ENCODE measurements at places on chromosomes 11 and 22.

- DNase-seq, result no peak
Observed at GRCh38 chr11:10823152-10823579, 14.4 kb upstream of the EIF4G2 start.

DNA sequence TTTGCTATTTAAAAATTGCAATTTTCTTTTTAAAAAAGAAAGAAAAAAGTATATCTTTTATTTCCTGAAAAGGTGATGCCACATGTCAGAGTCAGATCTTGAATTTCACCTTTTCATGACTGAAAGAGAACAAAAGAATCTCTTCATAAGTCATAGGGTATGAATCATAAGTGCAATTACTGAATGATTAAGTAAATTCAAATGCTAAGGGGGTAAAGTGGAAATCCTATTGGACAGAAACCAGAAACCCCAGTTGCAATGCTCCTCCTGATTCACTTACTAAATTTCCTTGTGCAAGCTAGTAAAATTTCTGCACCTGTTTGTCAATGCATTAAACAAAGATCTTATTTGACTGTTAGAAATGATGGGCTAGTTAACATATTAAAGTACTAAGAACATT lies 8.2 kb upstream of the PRRG4 start:
- DNase-seq, result no peak

GRCh38 chr11:35539781-35540281 lies 14.4 kb upstream of the PAMR1 start:
- no peak for DNase-seq

- no peak for DNase-seq
Observed at GRCh38 chr11:62931499-62932278, 10.5 kb upstream of the CHRM1 start.

DNA sequence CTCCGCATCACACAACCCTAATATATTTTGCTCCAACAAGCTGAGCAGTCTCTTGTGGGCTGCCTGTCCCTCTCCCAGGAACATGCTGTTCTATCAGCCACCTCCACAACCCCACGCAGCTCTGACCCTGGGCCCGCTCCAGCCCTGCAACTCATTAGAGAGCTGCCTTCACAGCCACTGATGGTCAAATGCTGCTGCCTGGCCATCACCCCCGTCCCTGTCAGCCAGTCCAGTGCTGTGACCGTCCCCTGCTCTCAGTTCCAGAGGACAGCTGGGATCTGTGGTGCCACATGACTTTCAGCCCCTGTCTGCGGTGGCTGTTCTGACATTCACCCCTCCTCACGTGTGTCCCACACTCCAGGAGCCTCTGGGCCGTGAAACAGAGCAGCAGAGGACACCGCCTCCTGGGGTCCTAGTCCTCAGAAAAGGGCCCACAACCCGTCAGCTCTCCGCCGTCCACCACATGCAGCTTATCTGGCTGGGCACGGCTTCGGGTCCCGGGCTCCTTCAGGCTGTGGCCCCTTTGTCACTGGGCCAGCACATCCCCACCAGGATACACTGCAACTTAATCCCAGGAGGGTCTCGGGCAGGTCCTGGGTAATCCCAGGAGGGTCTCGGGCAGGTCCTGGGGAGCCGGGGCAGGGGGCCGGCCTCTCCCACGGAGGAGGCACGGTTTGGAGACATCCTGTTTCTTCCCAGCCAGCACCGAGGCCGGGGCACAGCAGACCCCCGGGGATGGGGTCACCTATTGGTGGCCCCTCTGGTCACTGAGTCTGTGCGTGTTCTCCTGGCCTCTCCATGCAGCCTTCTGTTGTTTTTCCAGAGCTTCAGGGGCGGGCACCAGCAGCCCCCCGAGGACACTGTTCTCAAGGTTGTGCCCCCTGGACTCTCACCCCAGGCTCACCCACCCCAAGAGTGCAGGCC lies 15.1 kb downstream of the CRELD2 start:
- DNase-seq, result no peak

- DNase-seq, result peak; percentile 81
Observed at GRCh38 chr11:62694455-62695167, 5.3 kb upstream of the LRRN4CL start.

DNA sequence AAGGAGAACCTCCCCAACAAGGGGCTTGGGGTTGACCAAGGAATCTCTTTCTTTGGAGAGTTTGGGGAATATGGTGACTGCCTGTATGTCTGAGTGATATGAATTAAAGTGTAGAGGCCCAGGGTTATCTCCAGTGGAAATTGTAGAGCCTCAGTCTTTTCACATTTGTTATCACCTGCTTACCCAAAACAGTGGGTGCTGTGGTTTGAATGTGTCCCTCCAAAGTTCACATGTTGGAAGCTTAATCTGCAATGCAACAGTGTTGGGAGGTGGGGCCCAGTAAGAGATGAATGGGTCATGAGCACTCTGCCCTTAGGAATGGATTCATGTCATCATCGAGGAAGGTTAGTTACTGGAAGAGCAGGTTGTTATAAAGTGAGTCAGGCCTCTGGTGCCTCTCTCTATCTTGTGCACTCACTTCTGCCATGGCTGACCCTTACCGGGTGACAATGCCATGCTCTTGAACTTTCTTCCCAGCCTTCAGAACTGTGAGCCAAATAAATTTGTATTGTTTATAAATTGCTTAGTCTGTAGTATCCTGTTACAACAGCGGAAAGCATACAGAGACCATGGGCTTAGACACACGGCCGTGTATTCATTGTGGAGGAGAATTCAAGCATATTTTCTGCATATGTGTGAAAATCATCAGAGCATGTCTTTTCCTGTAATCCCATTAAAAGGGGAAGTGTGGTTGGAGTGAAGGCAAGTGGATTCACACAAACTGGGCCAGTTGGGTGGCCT lies 114.1 kb upstream of the TBCEL start:
- DNase-seq, result no peak

- no peak for DNase-seq
Observed at GRCh38 chr11:65743681-65744025, 23.1 kb upstream of the RNASEH2C start.

DNA sequence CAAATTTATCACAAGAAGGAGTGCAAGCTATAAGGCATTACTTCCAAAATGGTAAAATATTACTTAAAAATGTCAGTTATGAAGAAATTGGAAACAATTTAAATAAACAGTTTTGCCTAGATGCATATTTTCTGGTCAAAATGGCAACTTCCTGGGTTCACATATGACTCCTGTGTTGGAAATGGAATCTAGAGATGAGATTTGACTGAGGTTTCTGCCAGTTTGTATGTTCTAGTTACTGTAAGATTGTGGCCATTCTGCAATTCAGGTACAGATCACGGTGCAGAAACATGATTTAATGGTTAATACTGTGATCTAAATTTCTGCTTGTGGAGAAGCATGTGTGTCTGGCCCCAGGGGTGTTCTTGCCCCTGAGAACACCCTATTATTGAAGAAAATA lies 3.4 kb upstream of the OR4C6 start:
- DNase-seq, result no peak

- DNase-seq, result no peak
Observed at GRCh38 chr11:128576555-128576954, 10.8 kb downstream of the ETS1 start.

- DNase-seq, result peak; percentile 72
Observed at GRCh38 chr22:19892257-19892879, 37.7 kb upstream of the GNB1L start.

DNA sequence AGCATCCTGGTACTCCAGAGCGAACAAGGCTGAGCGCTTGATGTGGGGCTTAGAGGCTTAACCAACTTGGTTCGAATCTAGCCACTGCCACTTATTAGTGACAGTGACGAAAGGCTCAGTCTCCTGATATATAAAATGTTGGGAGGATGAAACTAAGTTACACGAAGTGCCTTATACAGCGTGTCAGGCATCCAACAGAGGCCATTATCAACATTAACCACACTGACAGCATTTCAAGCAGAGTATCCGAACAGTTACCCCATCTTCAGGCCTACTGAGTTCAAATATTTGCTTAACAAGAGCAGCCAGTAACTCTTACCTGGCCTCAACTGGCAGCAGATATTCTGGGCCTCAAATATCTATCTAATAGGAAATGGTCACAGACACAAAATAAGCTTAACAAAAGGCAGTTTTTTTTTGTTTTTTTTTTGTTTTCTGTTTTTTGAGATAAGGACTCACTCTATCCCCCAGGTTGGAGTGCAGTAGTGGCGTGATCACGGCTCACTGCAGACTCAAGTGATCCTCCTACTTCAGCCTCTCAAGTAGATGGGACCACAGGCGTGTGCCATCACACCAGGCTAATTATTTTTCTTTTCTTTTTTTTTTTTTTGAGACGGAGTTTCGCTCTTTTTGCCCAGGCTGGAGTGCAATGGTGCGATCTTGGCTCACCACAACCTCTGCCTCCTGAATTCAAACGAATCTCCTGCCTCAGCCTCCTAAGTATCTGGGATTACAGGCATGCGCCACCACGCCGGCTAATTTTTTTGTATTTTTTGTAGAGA lies 2.9 kb downstream of the SERPIND1 start:
- no peak for DNase-seq

DNA sequence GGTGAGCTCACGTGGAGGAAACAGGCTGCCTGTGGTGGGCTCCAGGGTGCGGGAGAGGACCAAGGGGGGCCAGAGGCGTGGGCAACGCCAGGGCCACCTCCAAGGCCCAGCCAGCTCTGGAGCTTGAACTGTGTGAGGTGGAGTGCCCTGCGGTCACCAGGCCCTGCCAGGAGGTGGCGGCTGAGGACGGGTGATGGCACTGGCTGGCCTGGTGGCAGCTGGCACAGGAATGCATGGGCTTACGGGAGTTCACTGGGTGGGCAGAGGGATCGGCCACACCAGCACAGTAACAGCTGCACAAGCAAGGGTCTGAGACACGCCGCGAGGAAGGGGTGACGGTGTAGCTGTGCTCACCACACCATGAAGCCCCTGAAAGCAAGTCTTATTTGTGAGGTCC lies 15.8 kb downstream of the TOLLIP start:
- peak; percentile 34 for DNase-seq

GRCh38 chr22:50672471-50673230 lies at the start of gene SHANK3:
Gene SHANK3, plus strand, starts transcription at chr22:50672823.
- DNase-seq, result no peak

GRCh38 chr22:44930711-44931035 lies 79.1 kb downstream of the PHF21B start:
- no peak for DNase-seq

DNA sequence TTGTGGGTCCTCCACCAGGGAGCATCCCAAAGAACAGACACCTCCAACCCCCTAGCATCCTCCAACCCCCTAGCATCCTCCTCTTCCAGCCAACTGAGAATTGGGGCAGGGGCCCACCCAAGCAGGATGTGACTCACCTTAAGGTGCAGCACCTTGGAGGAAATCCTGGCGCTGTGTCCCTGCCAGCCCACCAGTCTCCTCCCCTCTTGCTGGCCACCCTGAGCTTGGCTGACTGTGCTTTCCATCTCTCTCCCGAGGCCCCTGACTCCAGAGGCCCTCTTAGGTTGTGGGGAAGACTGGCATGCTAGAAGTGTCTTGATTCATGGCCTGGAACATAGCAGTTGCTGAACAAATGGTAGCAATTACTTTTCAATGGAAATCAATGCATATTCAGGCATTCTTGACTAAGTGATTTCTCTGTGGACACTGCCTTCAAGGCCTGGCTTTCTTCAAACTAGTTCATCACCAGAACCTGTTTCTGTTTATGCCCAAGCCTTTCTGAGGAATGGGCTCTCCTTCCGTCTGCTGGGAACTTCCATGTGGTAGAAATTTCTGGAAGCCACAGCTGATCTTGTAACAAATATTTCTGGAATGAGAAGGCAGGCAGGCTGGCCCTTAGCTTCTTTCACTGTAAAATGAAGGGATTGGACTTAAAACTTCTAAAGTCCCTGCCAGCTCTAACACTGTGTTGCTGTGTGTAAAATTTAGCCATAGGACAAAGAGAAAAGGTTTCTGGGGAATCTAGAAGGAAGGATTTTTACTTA lies 60.5 kb downstream of the CEP164 start:
- DNase-seq, result no peak

GRCh38 chr11:71311928-71312510 lies 59.6 kb upstream of the SHANK2 start:
- no peak for DNase-seq

GRCh38 chr11:104060820-104061219 lies 24.4 kb downstream of the DDI1 start:
- no peak for DNase-seq

GRCh38 chr11:61749591-61750217 lies 2.7 kb upstream of the MYRF start:
- no peak for DNase-seq

DNA sequence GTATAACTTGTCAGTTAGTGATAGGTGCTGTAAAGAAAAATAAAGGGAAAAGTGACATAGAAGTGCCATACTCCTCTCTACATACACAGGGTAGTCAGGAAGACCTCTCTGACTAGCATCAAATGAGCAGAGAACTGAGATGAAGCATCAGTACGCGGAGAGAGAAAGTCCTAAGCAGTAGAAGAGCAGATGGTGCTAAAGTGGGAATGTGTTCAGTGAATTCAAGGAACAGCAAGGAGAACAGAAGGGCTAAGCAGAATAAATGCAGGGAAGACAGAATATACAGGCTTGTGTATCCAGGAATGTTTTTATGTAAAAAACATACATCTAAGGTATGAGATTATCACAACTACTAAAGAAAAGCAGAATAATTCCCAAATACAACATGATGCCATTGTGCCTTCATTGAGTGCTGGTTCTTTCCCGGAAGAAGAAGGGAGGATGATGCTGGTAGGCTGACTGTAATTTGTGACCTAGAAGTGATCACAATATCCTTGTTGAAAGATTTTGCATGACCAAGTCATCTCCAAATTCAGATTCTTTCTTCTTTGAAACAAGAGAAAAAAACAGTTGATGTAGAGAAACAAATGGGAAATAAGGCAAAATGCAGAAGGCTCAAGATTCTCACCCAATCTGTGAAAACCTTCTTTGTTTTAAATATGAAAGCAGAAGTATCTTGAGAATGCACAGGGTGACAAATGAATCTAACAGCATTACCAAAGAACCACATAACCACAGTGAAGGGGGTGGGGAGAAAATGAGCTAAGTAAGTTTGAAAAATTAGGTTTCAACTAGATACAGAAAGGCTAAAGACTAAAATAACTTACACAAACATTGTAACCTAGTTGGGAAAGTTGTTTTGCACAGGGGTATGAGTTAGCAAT lies 20.5 kb downstream of the MRE11 start:
- DNase-seq, result peak; percentile 70

DNA sequence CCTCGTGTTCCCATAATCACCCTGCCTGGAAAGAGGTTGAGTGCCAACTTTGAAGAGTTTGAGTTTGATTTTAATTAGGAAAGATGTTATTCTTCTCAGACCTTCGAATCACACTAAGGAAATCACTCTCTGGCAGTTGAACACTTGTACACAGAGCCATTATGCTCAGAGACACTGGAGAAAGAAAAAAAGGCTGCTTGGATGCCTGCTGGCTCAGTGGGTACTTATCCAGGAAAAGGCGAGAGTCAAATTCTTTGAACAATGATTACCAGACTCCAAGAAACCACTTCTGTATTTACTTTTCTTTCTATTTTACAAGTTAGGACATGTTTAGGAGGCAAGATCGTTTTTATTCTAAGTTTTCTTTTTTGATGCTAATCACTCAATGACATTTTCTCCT lies 438.5 kb upstream of the FAT3 start:
- no peak for DNase-seq

DNA sequence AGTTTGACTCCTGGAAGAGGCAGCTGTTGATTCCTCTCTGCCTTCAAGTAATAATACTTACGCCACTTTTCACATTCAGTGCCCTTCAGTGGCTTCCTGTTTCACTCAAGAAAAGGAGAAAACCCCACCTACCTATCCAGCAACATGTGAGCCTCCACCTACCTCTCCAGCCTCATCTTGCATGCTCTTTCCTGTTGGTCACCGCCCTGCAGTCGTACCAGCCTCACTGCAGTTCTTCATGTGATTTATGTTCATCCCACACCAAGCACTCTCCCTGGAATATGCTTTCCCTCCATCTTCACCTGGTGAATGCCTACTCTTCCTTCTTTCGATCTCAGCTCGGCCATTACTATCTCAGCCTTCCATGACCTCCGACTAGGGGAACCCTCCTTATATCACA lies 21.8 kb upstream of the YWHAH start:
- no peak for DNase-seq

All from CD8-positive, alpha-beta T cell (primary cell).